ENCODE measurements at places on chromosomes 11 and 22.
A peak's percentile ranks its signal among the peaks of the same experiment; 100 is the strongest.

GRCh38 chr11:2002807-2003206, 5.2 kb upstream of the H19 start:
- DNase-seq = no peak

- DNase-seq = no peak
Measured at GRCh38 chr11:35218956-35219355, 80.0 kb downstream of the CD44 start.

DNA sequence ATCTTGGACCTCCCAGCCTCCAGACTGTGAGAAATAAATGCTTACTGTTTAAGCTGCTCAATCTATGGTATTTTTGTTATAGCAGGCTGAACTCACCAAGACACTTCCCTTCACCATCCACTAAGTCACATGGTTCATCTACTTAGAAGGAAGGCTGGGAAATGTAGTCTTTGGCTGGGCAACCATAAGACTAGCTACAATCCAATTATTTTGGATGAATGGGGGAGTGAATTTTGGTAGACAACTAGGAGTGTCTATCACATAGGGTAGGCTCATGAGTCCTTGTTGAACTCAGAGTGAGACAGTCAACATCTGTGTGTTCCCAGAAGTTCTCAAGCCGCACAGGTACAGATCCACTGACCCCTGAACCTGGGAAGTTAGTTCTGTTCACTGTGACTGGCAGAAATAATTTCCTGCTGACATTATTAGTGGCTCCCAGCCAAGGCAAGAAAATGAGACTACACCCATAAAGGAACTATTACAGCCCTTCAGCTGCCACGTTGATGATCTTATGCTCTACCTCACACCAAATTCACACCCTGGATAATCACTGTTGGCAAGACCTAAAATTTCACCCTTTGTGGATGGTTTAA, 3.1 kb upstream of the SLC35C1 start:
- no peak for DNase-seq

GRCh38 chr11:43962383-43963278, 20.2 kb downstream of the C11orf96 start:
- no peak for DNase-seq

DNA sequence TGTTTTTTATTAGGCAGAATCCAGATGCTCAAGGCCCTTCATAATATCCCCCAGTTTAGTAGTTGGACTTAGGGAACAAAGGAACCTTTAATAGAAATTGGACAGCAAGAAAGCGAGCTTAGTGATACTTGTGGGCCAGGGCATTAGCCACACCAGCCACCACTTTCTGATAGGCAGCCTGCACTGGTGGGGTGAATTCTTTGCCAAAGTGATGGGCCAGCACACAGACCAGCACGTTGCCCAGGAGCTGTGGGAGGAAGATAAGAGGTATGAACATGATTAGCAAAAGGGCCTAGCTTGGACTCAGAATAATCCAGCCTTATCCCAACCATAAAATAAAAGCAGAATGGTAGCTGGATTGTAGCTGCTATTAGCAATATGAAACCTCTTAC, 1.4 kb downstream of the HBB start:
- DNase-seq = no peak

GRCh38 chr11:119888119-119888518, 159.1 kb upstream of the NECTIN1 start:
- DNase-seq = no peak

GRCh38 chr22:38491707-38492348, 14.3 kb downstream of the DDX17 start:
- DNase-seq = no peak

- DNase-seq = no peak
Measured at GRCh38 chr11:90593099-90593498, 370.2 kb upstream of the CHORDC1 start.

DNA sequence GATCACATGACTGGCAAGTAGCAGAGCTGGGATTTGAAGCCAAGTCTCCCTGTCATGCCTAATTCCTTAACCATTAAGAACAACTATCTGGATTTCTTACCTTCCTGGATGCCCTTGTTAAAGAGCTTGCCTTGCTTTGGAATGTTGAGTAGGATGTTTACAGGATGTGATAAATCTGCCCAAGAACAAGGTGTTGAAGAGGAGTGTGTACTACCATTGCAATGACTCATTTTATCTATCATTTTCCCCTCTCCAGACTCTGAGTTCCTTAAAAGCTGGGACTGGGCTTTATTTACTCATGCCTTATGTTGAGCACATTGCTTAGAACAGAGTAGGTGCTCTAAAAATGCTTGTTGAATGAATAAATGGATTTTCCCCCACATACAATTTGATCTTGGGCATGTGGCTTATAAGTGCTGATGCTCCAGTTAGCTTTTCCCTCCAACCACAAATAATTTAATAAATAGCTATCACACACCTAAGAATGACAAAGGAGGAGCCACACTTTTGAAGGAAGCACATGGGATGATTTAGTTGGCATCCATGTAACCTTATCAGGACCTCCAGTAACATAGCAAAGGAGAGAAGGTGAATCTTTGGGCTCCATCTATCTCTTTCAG, 268.6 kb upstream of the SESN3 start:
- DNase-seq = no peak

DNA sequence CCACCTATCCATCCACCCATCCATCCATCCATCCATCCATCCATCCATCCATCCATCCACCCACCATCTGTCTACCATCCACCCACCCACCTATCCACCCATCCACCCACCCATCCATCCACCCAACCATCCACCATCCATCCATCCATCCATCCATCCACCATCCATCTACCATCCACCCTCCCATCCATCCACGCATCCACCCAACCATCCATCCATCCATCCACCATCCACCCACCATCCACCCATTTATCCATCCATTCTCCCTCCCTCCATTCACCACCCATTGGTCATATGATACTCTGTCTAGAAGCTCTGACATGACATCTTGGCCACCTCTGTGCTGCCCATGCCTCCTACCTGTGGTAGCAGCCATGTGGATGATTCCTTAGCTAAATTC, 31.7 kb downstream of the MUC2 start:
- no peak for DNase-seq

GRCh38 chr22:33335611-33336279, 277.6 kb upstream of the SYN3 start:
- no peak for DNase-seq

DNA sequence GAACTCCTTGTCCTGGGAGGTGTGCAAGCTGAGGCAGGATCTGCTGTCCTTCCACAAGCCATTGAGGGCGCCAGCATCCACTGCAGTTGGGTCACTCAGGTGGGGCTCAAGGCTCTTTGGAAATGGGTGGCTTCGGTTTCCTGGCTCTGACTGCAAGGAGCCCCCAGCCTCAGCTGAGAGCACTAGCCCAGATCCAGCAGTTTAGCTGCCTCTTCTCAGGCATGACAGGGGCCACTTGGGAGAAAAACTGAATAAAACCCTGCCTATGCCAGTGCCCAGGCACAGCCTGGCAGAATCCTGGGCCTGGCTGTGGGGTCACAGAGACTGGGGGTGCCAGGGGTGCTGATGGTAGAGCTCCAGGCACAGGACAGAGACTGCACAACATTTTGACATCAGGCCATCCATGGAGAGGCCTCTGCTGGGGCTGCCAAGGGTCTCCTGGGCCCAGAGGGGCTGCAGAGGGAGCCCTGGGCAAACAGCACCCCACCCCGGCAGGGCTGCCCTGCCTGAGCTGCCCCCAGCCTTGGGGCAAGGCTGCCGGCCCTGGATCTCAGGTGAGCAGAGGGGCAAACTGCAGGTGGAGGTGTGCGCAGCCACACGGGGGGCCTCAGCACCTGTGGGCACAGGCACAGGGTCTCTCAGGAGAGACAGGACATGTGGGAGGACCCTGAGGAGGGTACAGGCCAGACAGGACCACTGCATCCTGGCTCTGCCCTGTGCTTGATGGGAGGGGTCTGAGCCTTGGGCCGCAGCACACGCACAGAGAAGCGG, 28.3 kb downstream of the RTN4R start:
- DNase-seq = no peak

GRCh38 chr11:21897752-21898151, 295.1 kb upstream of the ANO5 start:
- no peak for DNase-seq

DNA sequence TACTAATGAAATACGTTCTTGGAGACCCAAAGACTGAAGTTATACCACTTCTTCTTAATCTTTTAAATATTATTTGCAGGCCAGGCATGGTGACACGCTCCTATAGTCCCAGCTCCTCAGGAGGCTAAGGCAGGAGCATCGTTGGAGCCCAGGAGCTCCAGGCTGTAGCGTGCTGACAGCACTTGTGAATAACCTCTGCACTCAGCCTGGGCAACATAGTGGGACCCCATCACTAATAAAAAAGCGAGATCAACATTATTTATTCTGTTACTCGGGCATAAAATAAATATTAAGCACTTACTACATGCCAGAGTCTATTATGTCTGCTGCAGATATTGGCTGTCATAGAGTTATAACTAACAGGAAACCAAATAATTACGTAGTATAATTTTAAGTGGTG, 720 bp upstream of the MED17 start:
- no peak for DNase-seq

DNA sequence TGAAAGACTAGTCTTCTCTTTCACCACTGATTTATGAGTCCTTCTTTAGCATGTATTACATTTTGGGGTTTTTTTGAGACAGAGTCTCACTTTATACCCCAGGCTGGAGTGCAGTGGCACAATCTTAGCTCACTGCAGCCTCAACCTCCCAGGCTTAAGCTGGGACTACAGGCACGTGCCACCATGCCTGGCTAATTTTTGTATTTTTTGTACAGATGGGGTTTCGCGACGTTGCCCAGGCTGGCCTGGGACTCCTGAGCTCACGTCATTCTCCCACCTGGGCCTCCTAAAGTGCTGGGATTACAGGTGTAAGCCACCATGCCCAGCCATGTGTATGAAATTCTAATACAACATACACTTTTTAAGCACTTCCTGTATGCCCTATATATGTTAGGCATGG, 26.3 kb upstream of the CXCR5 start:
- DNase-seq = no peak

DNA sequence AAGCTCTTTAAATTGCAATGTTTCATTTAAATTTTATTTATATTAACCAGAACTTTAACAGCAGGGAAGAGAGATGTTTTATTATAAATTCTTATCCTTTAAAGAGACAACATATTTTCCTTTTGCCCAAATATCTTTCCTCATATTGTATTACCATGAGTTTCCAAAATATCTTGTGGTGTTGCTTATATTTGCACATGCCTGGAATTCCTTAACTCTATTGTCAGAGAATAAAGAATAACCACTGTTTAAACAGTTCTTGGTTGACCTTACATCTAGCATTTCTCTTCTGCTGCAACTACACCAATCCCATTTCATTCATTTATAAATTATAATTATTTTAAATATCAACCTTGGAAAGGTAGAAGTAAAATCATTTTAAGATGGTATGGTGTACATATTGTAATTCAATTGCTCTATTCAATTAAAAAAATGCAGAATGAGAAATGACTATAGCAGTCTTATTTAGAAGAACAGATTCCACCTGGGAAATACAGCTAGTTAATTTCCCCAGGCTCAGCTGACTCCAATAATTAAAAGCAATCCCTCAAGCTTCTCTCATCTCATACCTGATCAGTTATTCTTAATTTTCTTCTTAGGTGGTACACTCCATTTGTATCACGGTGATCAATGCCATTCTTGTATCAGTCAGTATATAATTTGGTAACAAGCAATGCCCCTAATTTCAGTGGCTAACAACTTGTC, 923.3 kb downstream of the KCNA4 start:
- DNase-seq = peak; percentile 38

DNA sequence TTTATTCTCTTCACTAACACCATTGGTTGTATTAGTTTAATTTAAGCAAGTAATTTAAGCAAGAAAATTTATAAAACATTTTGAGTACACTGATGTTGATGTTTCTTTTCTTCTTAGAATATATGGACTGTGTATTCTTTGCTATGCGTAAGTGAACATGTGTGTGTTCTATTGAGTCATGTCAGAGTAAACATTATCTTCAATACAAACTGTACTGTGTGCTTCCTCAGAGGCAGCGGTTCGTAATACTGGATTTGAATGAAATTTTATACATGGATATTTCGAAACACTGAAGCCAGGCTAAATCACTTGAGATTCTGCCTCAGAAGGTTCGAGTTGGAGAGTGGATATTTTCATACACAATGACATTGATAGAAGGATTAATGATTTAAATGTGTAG, 452.6 kb downstream of the LUZP2 start:
- no peak for DNase-seq

DNA sequence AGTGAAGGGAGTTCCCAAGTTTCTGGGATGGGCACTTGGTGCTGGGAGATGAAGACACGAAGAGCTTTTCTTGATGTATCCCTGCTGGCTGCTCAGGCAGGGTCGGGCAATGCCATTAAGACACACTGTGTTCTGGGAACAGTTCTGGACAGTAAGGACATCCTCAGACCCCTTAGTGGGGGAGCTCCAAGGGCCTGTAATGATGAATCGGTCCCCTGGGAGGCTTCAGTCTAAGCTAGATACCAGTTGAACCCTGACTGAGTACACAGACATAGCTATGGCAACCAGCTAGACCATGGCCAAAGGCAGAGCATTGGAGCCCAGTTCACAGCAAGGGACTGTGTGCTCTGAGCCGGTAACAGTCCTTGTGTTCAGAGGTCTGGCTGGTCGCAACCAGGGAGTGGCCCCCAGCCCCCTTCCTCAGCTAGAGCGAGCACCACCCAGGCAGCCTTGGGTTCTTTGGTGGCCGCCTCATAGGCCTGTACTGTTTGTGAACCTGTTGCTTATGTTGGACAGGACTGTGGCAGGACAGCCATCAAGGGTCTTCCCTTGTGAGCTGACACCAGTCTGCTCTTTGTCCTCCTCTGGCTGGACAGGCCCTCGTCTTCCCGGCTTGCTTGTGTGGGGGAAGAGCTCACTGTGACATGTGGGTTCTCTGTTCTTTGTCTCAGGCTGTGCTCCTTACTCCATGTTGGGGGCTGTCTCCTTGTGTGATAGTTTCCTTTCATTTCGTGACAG, 25.0 kb downstream of the MED15 start:
- no peak for DNase-seq

DNA sequence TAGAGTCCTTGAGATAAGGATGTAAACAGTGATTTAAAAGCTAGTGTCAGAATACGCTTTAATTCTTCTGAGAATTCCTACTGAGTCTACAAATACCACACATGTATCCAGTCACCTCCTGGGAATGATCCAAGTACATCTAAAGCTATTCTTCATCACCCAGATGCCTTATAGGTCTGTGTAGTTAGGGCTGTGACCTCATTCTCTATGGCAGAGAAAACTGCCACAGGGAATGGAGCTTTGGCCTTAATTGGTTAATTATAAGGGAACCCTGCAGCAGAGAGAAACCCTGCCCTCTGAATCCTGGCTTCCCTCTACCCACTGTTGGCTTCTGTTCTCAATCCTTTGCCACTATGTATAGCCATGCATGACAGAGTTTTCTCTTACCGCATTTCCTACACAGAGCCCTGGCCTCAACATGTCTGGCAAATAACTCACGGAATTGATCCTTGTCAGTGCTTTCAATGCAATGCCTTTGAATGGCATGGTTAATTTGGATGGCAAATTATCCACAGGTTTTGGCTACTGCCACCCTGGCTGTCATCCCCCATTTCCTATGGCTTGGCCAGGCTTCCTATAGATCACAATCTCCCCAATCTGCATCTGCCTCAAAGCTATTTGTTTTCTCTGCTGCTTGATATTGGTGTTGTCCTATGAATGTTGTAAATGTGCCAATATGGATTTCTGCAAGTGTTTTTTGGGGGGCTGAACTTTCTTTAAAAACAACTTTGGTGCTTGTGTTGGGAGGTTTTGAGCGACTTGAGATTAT, 2.9 kb downstream of the DIXDC1 start:
- DNase-seq = peak; percentile 85

- no peak for DNase-seq
Measured at GRCh38 chr11:108984523-108984922, 319.7 kb downstream of the DDX10 start.

Measured in astrocyte of the cerebellum (primary cell).